ENCODE measurements at places on chromosomes 3 and 15.

DNA sequence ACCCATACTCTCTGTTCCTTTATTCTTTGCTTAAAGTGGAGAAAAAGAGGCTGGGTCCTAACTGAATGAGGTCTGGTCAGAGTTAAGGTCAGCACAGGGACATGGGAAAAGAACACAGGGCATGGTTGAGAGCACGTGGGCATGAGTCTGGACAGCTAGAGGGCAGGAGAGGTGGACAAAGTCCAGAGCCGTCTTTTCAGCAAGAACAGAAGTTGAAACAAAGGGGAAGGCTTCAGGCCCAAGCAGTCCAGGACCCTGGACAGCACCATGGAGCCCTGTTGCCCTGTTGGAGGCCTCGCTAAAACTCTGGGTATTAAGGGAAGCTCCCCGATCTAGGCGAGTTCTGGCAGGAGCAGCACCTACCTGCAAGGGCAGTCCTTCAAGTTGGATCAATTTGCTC is 50.7 kb downstream of the XYLB start:
- no peak for DNase-seq

GRCh38 chr3:69499899-69500421 is 114.1 kb upstream of the FRMD4B start:
- DNase-seq, result no peak

DNA sequence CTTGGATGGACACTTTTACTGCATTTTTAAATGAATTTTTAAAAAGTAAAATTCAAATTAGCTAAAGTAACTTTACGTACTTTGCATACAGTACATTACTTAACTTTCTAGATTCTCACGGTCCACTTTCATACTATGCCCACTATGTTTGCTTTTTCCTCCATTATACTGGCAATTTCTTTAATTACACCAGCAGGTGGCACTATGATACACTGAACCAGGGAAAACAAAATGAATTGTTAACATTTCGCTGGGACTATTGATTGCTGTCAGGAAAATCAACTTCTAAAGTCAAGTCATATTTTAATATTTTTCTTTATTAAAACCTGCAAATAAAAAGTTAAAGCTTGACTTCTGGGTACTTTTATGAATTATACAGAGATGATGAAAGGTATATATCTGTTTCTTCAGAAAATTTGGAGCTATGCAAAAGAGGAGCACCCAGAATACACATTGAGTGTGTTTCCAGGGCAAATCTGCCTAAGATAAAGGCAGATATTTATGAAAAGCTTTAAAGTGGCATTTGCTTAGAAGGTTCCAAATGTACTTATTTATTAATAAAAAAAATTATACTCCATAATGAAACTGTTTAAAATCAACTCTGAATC is 21.8 kb upstream of the POU1F1 start:
- peak; percentile 2 for DNase-seq

GRCh38 chr15:97692301-97693015 is 268.0 kb upstream of the ARRDC4 start:
- DNase-seq, result no peak

GRCh38 chr3:182309120-182309519 is 484.2 kb upstream of the ATP11B start:
- no peak for DNase-seq

DNA sequence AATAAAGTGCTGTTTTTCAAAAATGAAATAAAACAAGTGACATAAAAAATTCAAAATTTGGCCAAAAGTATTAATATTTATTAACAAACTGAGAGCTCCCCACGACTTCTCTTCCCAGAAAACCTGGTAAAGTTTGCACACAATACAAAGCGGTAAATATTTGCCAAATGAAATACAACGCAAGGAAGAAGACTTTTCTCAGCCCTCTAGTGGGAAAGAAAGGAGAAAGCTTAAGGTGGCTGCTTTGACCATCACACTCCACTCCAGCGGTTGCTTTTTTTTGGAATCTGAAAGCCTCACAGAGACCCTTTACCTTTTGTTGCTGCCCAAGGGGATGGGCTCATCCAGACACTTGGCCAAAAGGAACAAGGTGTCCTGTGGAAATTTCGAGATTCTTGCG is 1.1 kb upstream of the GK5 start:
- no peak for DNase-seq

DNA sequence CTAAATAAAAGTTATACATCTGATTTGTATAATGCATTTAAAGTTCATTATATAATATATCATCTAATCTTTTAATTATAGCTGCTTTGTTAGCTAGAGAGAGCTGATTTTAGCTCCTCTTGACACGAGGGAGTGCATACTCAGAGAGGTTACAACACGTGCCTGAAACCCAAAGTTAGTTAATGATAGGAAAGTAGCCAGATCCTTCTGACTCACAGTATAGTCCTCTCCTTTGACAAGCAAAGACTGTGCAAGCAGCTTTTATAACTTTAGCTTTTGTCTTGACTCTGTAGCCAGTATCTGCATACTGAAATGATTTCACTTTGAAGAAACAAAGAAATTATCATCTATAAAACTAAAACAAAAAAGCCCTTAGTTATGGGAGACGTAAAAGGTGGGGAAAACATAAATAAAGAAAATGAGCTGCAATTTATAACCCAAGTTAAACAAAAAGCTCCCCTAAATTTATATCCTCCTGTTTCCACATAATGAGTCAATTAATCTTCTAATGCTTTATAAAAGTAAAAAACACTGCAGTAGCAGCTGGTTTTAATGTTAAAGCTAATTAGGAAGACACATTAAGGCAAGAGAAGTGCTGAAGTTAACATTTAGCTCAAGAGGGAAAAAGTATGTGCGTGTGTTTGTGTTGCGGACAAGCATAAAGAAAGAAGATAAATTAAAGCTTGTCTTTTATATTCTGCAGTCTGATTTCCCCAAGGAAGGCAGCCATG is 13.1 kb downstream of the GABRR3 start:
- no peak for DNase-seq
